ENCODE measurements at places on chromosomes 7 and 10.
A peak's percentile ranks its signal among the peaks of the same experiment; 100 is the strongest.

DNA sequence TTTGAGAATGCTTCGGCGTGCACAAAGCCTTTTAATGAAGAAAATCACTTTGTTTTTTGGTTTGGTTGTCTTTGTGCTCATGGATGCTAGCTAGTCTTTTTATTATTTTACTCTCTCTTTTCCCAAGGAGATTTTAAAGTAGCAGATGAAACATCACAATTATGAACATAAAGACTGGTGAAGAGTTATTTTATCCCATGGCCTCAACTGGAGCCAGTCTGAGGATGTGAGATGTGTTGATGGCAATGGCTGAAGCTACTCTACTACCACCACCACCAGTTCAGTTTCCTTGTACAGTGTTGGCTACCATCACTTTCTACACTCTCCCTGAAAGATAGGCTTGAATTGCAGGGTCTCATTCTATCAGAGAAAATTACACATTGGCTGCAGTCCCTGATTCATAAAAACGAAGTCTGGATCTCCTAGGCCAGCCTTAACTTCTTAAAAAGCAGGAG is 494 bp upstream of the HERC4 start:
- DNase-seq: no peak

GRCh38 chr7:123343611-123344010 is 143.8 kb upstream of the SLC13A1 start:
- DNase-seq: no peak

GRCh38 chr7:139991269-139991666 is 71.5 kb downstream of the PARP12 start:
- DNase-seq: no peak

DNA sequence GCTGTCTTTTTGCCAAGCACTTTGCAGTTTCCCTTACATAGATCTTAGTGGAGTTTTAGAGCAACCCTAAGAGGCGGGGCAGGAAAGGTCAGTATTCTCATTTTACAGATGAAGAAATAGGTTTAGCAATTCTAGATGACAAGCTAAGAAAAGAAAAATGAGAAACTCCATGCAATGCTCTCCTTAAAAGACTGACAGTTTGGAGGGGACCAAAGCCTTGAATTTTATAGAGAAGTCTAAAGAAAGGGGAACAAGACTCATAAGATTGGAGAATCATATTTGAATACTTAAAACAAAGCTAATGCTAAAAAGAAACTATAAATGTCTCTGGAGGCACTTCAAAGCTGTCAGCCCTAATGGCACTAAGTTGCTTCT is 19.6 kb downstream of the CEP55 start:
- DNase-seq: no peak

- no peak for DNase-seq
Observed at GRCh38 chr7:123115331-123115730, 84.4 kb downstream of the SLC13A1 start.

DNA sequence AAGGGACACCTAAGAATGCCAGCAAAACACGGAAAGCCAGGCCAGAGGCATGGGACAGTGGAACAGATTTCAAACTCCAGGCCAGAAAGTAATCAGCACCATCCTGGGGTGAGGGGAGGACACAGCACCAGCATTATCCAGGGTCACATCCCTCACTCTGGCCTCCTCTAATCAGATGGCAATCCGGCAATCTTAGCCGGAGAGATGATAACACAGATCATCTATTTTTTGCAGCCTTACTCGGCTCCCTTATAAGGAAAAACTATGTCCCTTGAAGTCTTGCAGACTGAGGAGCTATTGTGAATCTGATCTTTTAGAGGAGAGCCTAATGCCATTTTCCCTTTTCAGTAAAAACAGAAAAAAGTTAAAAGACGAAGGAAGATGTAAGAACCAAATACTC is 16.5 kb downstream of the TRIL start:
- no peak for DNase-seq

GRCh38 chr10:126458466-126458865 is 70.2 kb upstream of the ADAM12 start:
- no peak for DNase-seq

GRCh38 chr7:54664235-54665228 is 94.5 kb downstream of the SEC61G start:
- peak; percentile 61 for DNase-seq

GRCh38 chr10:17041626-17042520 is 87.7 kb downstream of the CUBN start:
- no peak for DNase-seq

- DNase-seq: no peak
Observed at GRCh38 chr7:77550586-77550985, 13.5 kb downstream of the PTPN12 start.

DNA sequence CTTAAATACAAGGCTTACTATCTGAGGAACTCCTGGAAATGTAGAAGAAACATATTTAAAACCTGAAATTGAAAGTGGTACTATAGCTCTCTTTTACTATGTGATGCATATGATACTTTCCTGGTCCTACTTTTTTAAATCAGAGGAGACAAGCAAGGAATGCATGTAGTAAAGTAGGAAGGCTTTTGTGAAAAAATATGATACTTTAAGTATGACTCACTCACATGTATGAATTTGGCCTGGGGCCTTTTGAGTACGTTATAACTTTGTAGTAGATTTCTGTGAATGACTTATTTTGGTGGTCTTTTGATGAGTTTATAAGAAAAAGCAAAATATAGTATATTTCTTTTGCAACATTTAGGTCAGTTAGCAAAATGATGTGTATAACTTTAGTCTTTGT is 53.8 kb downstream of the TAX1BP1 start:
- DNase-seq: no peak

DNA sequence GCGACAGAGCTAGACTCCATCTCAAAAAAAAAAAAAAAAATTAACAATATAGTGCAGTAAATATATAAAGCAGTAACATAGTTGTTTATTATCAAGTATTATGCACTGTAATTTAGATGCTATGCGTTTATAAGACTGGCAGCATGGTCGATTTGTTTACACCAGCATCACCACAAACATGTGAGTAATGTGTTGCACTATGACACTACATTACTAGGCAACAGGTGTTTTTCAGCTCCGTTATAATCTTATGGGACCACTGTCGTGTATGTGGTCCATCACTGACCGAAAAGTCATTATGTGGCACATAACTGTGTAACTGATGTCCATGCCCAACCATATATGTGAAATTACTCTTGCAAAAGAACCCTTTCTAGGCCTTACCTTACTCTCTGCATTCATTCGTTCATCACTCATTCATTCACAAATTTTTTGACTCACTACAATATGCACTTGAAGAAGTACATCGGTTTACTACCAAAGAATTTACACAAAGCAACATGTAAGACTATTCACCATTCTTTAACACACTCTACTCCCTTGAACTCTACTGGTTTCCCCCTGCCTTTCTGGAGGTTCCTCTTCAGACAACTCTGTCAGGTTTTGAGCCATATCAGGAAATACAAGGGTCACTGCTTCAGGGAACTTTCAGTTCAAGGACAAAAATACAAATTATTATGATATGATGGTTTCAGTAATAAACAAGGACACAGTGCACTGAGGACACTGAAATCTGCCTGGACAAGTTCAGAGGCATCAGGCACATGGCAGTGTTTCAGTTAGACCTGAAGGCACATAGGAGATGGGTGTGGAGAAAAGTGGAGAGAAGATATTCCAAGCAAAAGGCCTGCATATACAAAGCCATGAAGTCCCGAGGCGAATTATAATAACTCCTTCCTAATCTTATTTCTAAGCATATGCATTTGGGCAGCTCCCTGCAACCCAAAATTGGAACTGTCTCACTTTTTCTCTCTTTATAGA is 17.4 kb downstream of the ITGB1 start:
- DNase-seq: no peak

DNA sequence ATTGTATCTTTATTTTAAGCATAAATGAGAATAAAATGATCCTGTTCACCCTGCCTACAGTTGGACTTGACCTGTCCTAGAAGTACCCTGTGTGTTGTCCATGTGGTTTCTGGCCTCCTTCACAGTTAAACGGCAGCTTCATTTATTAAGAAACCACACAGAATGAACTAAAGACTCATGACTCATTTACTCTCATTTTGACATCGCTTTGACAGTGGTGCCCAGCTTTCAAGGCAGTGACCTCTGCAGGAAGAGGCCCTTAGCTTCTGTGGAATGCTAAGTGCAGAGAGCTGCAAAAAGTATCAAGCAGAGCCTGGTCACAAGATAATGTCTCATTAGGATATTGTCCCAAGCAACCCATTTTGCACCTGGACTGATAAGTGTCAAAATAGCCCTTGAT is 93.4 kb downstream of the AVL9 start:
- no peak for DNase-seq

DNA sequence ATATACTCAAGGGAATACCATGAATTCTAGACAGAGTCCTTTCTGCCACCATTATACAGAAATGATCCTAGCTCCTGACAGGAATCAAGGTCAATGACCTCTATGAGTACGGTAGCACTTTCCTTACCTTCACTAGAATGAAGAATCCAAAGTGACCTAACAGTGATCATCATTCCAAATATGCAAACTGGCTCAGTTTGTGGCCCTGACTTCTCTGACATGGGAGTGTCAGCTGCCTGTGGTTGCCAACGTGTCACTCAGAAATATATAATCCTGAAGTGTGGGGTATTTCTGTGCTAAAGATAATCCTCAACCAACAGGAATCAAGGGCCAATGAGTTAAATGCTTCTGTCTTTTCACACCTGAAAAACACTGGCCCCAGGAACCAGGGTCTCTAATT is 45.7 kb downstream of the COPG2 start:
- no peak for DNase-seq

GRCh38 chr7:111138193-111138569 is 47.3 kb downstream of the LRRN3 start:
- DNase-seq: no peak

GRCh38 chr10:17904564-17904963 is 47.2 kb upstream of the SLC39A12 start:
- DNase-seq: no peak

GRCh38 chr7:34939175-34939574 is 98.1 kb downstream of the DPY19L1 start:
- DNase-seq: no peak

DNA sequence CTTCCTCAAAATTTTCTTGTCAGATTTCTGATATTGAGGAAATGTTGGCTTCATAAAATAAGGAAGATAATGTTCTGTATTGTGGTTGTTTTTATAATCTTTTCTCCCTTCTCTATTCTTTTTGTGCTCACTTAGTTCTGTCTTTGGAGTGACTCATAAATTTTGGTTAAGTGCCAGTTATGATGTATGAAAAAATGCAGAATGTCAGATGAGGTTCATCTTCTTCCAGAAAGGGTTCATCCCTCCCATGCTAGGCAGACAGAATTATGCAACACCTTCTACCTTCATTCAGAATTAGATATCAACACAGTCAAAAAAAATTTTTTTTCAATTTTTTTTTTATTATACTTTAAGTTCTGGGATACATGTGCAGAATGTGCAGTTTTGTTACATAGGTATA is 36.6 kb upstream of the CYP2C19 start:
- no peak for DNase-seq

- DNase-seq: no peak
Observed at GRCh38 chr10:117421985-117422384, 46.7 kb upstream of the PDZD8 start.

GRCh38 chr10:18306031-18306430 is 165.8 kb downstream of the CACNB2 start:
- DNase-seq: no peak

- no peak for DNase-seq
Observed at GRCh38 chr10:5910323-5911100, 20.5 kb downstream of the FBH1 start.

Measured in NCI-H2029 (cell line).